WTC11 (cell line): ENCODE measurements at places on chromosomes 3 and 15. TPM values are rescaled to one million over a fixed set of nuclear protein-coding genes. Genes with fewer than 3 reads are reported as not detected.

DNA sequence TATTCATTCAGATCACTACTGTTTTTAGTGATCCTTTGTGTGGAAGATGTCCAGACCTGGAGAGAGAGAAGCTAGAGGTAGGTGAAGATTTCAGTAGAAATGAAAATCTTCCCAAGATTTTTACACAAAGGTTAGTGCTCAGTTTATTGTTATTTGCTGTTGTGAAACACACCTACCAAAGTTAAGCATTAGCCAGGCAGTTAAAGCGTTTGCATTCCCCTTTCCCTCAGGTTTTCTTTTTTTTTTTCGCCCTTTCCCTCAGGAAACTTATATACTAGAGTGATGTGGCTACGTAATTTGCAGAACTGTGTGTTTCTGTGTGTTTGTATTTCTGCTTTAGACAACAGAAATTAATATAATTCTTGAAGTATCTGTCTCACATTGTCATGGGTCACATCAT, 34.5 kb downstream of the USP3 start:
- no peak for DNase-seq

GRCh38 chr3:172222478-172223071, 183.2 kb downstream of the FNDC3B start:
- no peak for DNase-seq

CTXND1 gene
- 0.04 to 0.05 TPM in 2 of 3 replicates, not detected in the other for total RNA-seq

GRCh38 chr3:73245459-73245858, 184.0 kb downstream of the EBLN2 start:
- no peak for DNase-seq

- DNase-seq, result no peak
Observed at GRCh38 chr15:51349156-51349844, 7.8 kb downstream of the GLDN start.

DNA sequence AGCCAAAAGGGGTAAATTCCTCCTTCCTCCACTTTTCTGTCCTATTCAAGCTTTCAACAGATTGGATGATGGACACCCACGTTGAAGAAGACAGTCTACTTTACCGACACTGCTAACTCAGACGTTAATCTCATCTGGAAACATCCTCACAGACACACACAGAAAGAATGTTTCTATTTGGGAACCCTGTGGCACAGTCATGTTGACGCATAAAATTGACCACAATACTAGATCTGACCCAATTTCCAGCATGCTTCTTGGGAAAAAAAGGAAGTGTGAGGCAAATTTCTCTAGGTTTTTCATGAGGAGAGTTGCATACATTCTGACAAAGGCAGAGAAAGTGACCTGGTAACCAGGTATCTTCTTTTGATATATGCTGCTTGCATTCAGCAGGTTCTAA, 594.1 kb downstream of the FGF12 start:
- DNase-seq, result no peak

GRCh38 chr3:169435193-169435592, 228.3 kb downstream of the MECOM start:
- no peak for DNase-seq
